T-helper 17 cell (primary cell): ENCODE measurements at places on chromosomes 11 and 22.

DNA sequence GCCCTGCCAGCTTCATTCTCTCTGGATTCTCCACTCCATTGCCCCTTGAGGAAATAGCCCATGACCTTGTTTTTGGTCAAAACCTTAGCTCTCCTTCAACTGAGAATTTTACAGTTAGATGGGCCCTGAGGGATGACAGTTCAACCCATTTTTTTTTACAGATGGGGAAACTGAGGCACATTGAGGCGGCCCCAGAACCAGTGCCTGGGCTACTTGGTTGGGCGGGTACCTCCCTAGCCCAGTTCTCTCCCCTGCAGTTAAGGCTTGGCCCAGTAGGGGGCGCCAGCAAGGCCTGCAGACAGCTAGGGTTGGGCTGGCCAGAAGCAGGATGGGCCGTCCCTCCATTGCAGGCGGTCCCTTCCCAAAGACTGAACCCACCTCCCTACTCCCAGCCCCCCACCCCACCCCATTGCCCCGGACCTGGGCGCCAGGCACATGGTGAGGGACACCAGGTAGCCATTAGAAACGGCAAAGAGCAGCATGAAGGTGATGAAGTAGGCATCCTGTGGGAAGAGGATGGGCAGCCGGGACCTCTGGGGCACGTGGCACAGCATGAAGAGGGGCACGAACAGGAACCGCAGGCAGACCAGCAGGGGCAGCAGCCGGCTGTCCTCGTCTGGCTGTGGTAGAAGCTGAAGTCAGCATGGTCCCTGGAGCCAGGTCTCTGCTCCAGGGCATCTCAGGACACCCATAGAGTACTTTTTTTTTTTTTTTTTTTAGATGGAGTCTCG, 7.6 kb downstream of the SLC29A2 start:
- peak; percentile 69 for DNase-seq

DNA sequence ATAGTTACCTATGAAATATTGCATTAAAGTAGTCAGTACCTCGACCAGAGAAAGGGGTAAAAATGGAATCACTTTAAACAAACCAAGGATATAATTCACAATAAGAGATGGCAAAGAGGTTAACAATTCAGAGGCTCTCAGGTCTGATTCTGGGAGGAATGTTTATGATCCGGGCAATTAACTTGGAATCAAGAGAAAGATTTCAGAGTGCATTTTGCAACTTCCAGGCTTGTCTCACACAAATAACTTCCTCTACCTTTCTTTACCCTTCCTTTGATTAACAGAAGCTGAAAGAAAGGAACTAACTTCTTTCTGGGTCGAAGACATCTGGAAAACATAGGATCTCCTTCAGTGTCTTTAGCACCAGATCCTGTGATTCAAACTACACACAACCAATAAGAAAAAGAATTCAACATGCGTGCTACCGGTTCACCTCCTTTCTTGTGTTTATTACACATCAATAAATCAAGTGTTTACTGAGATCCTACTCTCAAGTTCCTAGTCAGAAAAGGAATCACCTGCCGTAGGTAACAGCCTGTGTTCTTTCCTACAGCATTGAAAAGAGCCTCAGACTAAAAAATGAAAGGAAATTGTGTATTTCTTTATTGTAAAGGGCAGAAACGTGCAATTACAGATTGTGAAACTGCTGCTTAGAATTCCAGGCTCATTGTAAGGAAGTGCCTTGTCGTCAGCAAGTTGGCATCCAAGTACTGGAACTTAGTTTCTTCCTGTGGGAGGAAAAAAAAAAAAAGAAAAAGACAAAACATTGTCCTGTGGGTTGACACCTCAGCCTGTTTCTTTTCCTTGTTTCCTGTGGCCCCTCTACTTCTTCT, 29.5 kb downstream of the CARD18 start:
- no peak for DNase-seq

- no peak for DNase-seq
Measured at GRCh38 chr11:86891036-86891435, 64.2 kb downstream of the FZD4 start.

DNA sequence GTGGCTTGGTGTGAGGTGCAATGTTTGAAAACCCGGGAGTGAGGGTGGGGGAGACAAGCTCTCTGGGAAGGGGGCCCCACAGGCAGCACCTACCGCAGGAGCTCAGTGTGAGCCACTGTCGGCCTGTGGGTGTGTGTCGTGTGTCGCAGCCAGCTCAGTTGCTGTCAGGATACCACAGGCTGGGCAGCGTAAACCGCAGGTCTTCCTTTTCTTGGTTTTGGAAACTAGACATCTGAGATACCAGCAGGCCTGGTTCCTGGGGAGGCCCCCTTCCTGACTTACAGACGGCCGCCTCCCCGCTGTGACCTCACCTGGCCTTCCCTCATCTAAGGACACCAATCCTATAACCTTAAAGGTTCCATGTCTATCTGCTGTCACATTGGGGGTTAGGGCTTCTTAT, 19.4 kb downstream of the IRF7 start:
- no peak for DNase-seq

- no peak for DNase-seq
Measured at GRCh38 chr11:119567688-119568582, 145.0 kb upstream of the THY1 start.

DNA sequence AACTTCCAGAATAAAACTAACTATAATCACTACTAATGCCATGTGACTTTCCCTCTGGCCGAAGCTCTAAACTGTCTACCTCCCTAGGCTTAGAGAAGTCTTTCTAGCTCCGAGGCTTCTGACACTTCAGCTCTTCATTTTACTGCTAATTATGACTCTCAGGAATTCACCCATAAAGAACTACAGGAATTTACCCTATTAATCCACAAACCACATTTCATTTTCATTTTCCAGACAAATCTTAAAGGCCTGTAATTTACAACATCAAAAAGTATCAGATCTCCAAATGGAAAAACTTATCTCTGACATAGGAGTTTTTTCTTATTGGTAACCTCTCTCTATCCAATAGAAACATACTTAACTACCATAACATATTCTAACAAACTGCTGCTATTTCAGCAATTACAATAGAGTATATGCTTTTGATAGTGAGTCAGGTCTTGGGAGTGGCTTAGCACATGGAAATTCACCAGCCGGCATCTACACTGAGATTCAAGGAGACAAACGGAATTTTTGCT, 33.4 kb downstream of the MRTFA start:
- no peak for DNase-seq

DNA sequence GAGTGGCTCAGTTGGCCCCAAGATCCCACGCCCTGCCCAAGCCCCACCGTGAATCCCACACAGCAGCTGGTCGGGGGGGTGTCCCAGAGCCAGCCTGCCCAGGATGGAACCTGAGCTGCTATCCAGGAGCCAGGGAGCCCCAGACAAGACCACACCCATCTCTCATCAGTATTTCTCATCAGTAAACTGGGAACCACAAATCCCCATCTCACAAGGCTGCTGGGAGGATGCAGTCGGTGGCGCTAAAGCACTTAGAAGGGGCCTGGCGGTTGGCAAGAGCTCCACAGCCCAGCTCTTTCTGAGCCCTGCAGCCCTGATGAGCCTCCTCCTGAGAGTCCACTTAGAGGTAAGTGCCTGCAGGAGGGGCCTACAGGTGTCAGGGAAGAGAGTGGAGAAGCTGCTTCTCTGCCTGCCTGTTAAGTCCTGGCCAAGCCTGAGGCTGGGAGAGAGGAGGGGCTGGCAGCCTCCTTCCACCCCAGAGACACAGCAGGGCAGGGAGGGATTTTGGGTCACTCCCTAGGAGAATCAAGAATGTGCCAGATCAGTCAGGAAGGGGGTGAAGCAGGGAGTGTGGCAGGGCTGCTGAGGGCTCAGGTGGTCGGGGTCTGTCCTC, 6.1 kb downstream of the FADS3 start:
- no peak for DNase-seq

- DNase-seq, result no peak
Measured at GRCh38 chr11:30816959-30817880, 231.1 kb upstream of the MPPED2 start.

GRCh38 chr11:501683-502287, 5.3 kb downstream of the RNH1 start:
- DNase-seq, result no peak

- no peak for DNase-seq
Measured at GRCh38 chr22:30283342-30283741, 6.0 kb downstream of the CASTOR1 start.

GRCh38 chr11:44453871-44454270, 111.6 kb upstream of the CD82 start:
- DNase-seq, result no peak

DNA sequence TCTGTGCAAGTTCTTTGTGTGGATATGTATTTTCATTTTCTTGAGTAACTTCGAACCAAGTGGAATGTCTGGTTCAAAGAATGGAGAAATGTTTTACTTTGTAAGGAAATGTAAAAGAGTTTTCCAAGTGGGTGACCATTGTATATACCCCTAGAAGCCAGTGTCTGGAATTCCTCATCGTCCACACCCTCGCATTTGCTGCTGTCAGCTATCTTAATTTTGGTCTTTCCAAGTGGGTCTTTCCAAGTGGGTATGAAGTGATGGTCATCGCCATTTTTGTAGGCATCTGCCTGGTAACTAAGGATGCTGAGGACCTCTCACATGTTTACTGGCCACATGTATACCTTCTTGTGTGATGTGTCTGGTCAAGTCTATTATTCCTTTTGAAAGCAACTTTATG, 547.5 kb downstream of the TBC1D22A start:
- no peak for DNase-seq

- no peak for DNase-seq
Measured at GRCh38 chr11:58526721-58527120, 18.8 kb upstream of the OR5B21 start.

- no peak for DNase-seq
Measured at GRCh38 chr11:71179877-71180605, 72.3 kb downstream of the SHANK2 start.

DNA sequence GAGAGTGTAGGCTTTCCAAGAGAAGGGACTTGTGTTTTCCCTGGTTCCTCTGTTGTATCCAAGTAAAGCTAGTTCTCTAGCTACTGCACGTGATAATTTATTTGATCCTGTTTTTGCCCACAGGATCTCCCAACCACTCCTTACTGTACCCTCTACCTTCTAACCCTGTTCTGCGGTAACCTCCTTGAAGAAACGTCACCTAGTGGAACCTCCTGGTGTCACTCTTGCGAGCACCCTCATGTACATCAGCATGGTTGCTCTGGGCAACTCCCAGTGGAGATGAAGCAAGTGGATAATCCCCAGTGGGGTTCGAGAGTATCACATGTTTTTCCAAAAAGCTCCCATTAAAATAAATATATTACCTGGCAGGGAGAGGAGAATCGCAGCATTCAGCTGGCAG, 108.9 kb upstream of the CLMP start:
- DNase-seq, result no peak

GRCh38 chr11:76083563-76084451, 122.5 kb downstream of the WNT11 start:
- DNase-seq, result no peak

GRCh38 chr11:121336279-121336937, 43.8 kb downstream of the SC5D start:
- no peak for DNase-seq

DNA sequence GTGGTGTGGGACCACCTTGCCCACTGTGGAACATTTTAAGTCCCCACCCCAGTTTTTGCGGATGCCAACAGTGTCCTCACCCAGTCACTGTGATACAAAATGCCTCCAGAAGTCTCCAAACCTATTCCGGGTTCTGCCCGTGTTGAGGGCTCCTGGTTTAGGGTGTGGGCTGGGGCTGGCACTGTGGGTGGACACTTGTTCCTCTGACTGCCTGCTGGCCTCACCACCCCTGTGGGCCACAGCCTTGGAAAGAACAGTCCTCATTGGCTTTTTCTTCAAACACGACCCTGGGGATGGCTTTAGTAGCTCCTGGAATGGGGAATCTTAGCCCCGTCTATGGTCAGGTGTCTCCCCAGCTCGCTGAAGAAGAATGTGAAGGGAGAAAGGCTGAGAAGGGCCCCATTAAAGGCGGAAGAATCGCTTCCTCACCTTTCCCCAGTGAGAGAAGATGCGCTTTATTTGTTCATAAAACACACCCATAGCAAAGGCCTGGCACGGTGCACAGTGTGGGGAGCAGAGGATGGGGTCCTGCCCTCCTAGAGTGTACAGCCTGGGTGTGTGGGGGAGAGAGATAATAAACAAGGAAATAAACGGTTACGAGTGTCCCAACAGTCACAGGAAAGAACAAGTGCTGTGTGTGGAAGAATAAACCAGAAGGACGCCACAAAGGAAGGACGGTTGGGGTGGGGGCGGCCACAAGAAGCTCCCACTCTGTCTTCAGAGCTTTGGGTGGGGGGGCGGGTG, 91.6 kb upstream of the SLC22A12 start:
- no peak for DNase-seq

- DNase-seq, result no peak
Measured at GRCh38 chr11:74338963-74339362, 27.5 kb upstream of the P4HA3 start.

DNA sequence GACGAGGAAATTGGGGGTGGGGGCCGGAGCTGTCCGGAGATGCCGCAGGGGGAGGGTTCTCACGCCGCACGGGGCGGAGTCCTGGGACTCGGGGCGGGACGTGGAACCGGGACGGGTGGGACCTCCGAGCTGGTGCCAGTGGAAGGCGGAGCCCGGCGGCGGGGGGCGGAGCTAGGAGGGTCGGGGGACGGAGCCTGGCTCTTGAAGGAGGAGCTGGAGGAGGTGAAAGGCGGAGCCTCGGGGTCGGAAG, 271 bp downstream of the FKBP2 start:
- no peak for DNase-seq

GRCh38 chr11:17770917-17771316, 36.3 kb downstream of the KCNC1 start:
- no peak for DNase-seq

- DNase-seq, result no peak
Measured at GRCh38 chr11:10329935-10330334, 25.1 kb downstream of the ADM start.
